Stimulated activated CD4-positive, alpha-beta T cell treated with anti-CD3 and anti-CD28 coated beads, Interleukin-1b, Interleukin-23, amount 100 ng/mL, for 1 hour (primary cell): ENCODE measurements at places on chromosomes 16 and 17.

DNA sequence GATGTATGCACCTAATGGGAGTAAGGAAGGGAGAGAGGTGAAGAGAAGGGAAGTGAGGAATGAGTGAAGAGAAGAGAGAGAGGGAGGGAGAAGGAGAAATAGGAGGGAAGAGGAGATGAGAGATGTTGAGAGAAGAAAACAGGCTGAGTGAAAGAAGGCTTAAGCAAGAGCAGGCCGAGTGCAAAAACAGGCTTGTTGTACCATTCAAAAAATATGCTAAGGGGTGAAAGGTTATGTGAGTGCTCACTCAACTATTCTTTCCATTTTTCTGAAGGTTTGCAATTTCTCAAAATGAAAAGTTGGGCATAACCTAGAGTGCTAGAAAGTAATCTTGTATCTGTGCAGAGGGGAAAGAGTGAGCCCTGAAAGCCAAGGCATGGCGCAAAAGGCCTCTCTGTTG lies 22.9 kb downstream of the RPGRIP1L start:
- no peak for DNase-seq

GRCh38 chr16:82643136-82643535 lies 16.4 kb downstream of the CDH13 start:
- no peak for DNase-seq

- no peak for DNase-seq
These were observed 495.9 kb upstream of the RBFOX1 start for GRCh38 chr16:6836766-6837165.

GRCh38 chr16:15716694-15717447 lies 66.8 kb downstream of the NDE1 start:
- no peak for DNase-seq

DNA sequence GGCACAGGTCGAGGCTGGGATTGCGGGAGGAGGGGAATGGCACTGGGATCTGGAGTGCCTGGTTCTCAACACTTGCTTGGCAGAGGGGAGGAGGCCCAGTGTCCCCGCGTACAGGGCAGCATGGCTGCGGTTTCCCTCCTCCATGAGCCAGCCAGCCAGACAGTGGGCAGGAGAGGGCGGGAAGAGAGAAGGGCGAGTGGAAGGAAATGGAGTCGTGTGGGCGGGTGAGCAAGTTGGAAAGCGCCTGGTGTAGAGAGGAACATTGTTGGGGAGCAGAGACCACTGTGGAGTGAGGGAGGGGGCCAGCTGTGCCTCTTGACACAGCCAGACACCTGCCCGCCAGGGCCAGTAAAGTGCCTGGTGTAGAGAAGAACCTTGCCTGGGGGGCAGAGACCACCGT lies 130.5 kb downstream of the OR1D5 start:
- DNase-seq, result no peak

DNA sequence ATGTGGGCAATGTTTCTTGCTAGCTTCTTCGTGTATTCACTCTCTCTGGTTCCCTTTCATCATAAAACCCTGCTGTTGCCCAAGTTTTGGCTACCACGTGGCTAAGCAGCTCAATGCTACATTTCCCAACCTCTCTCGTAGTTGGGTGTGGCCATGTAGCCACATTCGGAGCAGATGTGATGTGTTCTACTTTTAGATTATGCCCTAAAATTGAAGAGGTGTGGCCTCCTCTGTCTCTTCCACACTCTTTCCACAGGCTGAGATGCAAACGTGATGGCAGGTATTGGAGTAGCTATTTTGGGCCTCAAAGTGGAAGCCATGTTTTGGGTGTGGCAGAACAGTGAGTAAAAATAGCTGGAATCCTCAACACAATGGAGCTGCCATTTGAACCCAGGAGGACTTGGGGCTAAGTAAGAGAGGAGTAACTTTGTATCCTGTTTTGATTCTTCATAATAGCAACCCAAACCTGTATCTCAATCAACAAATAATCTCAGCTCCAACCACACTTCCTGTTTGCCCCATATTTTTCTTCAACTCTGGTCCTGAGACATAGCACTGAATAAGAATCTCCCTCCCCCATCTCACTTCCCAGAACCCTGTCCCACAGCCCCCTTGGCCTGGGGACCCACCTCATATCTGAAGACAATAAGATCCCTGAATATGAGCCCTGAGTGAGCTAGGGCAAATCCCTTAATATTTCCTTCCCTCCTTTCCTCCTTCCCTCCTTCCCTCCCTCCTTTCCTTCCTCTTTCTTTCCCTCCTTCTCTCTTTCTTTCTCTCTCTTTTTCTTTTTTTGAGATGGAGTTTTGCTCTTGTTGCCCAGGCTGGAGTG lies 4.0 kb downstream of the NUPR1 start:
- DNase-seq, result no peak

GRCh38 chr16:78516006-78516736 lies 416.7 kb downstream of the WWOX start:
- DNase-seq, result no peak

DNA sequence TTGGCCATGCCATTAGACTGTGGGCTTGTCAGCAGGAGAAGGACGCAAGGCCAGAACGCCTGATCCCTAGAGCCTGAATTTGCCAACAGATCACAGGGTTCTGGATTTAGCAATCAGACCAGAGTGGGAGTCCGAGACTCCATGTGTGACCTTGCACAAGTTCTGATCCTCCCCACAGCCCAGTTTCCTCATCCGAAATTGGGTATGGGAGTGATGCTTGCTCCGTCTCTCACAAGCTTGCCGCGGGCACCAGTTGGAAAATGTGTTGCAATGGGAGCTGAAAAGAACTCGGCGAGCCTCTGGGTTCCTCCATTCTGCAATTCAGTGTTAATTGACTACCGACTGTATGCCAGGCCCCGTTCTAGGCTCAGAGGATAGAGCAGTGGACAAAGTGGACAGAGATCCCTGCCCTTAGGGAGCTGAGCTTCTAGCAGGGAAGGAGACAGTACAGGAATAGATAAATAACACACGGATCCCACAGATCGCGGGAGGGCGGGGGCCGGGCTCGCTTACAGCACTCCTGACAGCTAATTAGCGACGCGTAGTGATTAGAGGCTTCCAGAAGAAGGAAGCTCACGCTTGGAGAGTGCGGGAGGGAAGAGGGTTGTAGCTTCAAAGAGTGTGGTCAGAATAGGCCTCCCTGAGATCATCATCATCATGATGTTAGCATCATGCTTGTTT lies 150.4 kb upstream of the CIBAR2 start:
- no peak for DNase-seq

DNA sequence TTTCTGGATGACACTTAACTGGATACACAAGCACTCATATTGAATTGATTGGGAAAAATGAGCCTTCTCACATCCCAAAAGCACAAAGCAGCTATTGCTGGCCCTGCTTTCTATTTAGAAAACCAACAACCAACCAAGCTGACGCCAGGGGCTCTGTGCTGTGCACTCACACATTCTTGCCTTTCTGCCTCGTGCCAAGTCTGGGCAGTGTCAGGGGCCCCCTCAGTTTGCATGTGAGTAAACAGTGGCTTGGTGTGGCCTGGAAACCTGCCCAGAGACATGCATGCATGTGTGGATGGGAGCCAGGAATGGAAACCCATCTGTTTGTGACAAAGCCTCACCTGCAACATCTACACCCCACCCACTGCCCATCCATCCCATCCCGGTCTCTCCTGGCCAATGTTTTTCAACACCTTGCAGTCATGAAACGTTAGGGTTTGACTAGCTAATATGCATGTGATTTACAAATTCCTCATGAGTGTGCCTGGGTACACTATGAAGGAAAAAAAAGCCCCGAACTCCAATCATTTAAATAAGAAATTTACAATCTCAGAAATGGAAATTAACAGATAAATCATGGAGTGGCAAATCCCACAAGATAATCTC lies 20.4 kb downstream of the MIEF2 start:
- no peak for DNase-seq

GRCh38 chr17:79874329-79874981 lies 35.2 kb upstream of the CBX4 start:
- no peak for DNase-seq

GRCh38 chr17:58247511-58248363 lies 9.4 kb downstream of the LPO start:
- no peak for DNase-seq

DNA sequence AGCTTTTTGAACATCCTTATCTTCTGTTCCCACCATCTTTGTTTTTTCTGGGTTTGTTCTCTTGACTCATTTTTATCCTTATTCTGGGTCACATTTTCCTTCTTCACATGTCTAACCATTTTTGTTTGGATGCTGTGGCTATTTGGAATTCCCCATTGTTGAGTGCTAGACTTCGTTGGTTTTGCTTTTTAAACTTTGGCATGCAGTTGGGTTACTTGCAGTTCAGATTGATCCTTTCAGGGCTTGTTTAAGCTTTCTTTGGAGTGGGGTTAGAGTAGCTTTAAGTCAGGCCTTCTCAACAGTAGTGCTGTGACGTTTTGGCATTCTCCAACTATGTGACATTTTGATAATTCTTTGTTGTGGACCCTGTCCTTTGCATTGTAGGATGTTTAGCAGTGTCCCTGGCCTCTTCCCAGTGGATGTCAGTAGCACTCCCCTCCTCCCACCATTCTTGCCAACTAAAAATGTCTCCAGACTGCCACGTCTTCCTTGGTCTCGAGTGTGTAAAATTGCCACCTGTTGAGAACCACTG lies 21.1 kb downstream of the PRMT7 start:
- no peak for DNase-seq

DNA sequence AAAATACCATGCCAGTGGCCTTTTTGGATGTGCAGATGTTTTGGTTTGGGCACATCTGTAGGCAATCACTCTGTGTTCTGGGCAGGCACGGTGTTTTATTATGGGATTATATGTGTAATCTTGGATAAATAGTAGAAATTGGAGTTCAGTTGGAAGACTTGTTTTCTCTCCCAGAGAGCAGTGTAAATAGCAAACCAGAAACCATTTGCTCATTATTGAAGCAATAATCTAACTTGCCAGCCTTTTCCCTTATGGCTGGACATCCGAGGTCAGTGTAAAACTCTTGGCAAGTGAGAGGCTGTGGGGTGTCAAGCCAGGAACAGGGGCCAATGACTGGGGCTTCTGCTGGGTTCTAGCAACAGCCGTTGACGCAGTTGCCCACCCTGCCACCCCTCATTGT lies 69.9 kb downstream of the IRX3 start:
- no peak for DNase-seq

- no peak for DNase-seq
These were observed 10.3 kb upstream of the TVP23A start for GRCh38 chr16:10828851-10829366.

DNA sequence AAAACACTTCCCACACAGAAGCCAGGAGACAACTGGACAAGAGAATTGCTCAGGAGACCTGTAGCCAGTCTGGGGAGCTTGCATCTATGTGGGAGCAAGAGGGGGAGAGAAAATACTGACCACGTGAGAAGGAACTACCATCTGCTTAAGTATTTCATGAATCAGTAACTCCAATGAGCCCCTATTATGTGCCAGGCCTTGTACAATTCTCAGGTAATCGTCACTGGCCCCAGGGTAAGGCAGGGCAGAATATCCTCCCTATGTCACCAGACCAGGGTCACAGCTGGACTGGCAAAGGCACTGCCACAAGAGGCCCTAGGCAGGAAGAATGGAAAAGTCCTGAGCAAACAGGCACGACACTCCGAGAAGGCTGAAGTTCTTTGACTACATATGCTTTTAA lies 25.9 kb downstream of the USP7 start:
- no peak for DNase-seq

- no peak for DNase-seq
These were observed 586 bp downstream of the GLYR1 start for GRCh38 chr16:4846503-4846900.

- DNase-seq, result no peak
These were observed 654 bp upstream of the SCNN1B start for GRCh38 chr16:23301251-23302044.

- no peak for DNase-seq
These were observed 288.3 kb downstream of the CPPED1 start for GRCh38 chr16:12515346-12515745.

GRCh38 chr16:87621976-87622713 lies 19.8 kb downstream of the JPH3 start:
- no peak for DNase-seq

GRCh38 chr17:45983614-45984310 lies 15.3 kb upstream of the STH start:
- DNase-seq, result no peak

- no peak for DNase-seq
These were observed 517.3 kb upstream of the ZFHX3 start for GRCh38 chr16:73565263-73565662.

- no peak for DNase-seq
These were observed 19.7 kb downstream of the MOSMO start for GRCh38 chr16:22027633-22028032.

- DNase-seq, result no peak
These were observed 227.3 kb downstream of the IRX3 start for GRCh38 chr16:54059319-54059718.

GRCh38 chr17:10052106-10052813 lies 146.1 kb downstream of the GAS7 start:
- no peak for DNase-seq

- no peak for DNase-seq
These were observed 1.9 kb downstream of the EPN3 start for GRCh38 chr17:50534222-50534978.

- no peak for DNase-seq
These were observed 3.6 kb downstream of the SCRN2 start for GRCh38 chr17:47837401-47838039.

DNA sequence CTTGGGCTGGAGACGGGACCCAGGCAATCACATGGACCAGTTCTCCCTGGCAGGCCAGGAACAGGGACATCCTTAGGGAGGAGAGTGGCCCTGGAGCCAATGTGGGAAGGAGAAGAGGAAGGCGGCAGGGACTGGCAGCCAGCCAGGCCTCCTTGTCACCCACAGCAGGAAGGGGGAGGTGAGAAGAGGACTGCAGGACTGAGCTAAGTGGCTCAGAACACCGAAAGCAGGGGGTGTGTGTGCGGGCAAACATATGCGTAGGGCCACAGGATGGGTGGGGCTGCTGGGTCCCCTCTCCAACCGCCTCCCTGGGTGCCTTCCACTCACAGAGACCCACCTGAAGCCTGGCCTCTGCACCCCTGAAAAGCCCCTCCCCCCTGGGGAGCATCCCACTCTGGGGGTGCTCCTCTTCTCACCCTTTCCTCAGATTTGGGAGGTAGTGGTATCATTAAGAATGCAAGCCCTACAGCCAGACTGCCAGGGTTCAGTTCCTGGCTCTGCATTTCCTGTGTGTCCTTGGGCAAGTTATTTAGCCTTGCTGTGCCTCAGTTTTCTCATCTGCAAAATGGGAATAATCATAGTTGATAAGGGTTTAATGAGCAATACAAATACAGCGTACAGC lies 8.1 kb downstream of the PNMT start:
- DNase-seq, result no peak
